Hypothalamus (tissue), 51 donors: ENCODE measurements at places on chromosomes 4 and X.

DNA sequence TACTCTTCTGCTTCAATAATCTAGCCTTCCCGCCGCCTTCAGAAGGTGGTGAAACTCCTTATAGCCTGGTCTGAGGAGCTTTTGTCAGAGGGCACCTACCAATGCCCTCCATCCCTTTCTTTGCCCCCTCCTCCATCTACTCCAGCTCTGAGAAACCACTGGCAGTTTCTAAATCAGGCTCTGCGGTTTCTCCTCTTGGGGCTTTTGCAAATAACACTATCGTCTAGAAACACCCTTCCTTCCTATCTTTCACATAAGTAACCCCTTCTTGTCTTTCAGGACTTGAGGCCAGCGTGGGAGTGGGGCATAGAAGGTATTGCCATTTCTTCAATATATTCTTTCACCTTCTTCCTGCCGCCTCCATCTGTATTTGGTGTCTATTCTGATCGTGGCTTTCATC, 1.2 kb upstream of the EFHC2 start:
- DNase-seq = no peak

DNA sequence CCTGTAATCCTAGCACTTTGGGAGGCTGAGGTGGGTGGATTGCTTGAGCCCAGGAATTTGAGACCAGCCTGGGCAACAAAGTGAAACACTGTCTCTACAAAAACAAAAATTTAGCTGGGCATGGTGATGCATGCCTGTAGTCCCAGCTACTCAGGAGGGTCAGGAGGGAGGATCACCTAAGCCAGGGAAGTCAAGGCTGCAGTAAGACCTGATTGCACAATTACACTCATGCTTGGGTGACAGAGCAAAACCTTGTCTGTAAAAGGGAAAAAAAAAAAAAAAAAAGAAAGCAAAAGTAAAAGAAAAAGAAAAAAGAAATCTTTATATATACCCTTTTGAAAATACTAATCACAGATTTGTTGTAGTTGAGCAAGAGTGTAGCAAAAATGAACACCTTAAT, 801.0 kb upstream of the IGFBP7 start:
- DNase-seq = no peak

- DNase-seq = no peak
Measured at GRCh38 chr4:58209551-58209950, 1099.4 kb upstream of the IGFBP7 start.

GRCh38 chr4:78588894-78589545, 37.5 kb downstream of the ANXA3 start:
- no peak for DNase-seq

DNA sequence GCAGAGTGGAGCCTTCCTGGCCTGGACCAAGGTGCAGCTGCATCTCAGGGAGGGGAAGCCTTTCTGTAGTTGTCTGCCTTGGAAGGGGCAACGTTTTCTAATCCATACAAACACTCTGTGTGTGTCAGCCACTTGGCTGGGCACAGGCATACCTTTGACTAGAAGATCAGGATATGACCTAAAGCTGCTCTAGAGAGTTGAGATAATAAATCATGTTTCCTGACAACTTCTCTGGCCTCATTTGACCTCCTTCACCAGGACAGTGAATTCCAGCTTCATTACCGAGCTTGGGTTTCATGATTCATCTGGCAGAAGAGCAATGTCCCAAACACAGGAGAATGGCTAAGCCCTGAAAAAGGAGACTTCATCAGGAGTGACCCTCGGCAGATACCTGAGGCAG, 89.6 kb upstream of the KIT start:
- no peak for DNase-seq

DNA sequence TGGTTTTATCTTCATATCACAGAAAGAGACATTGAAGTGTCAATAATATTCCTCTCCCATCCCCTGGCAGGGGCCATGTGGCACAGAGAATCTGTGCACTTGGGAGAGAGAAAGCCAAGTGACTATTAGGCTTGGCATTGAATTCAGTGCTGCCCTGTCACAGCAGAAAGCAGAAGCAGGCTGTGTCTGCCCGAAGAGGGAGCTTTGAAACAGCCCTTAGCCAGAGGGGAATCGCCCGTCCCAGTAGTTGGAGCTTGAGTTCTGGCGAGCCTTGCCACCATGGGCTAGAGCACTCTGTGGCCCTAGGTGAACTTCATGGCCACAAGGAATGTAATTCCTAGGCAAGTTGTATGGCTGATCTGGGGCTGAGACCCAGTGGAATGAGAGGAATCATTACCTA, 282.5 kb upstream of the PCDH10 start:
- no peak for DNase-seq

GRCh38 chr4:137361756-137362470, 170.4 kb downstream of the PCDH18 start:
- no peak for DNase-seq

DNA sequence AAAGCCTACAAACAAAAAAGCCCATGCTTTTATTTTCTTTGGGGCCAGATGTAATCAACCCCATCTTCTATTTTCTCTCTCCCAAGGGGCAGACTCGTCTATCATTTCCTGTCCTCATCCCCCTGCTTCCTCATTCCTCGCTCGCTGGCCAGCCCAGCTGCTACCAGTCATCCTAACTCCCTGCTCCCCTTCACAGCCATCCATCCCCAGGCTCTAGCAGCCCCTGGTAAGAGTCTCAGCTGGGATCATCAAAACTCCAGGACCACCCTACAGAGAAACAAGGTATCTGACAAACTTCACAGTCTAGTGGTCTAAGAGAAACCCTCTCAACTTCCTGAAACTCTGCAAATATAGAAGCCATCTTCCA, 23.6 kb downstream of the SH3KBP1 start:
- DNase-seq = no peak
